ENCODE measurements at places on chromosomes 12 and 14.

GRCh38 chr14:50762001-50762930 is 68.7 kb downstream of the NIN start:
- H3K27me3 ChIP-seq, result no peaks in the 10 kb centered on the region
- no peak overlapping the region for H3K27ac ChIP-seq
- DNase-seq, result no peak

DNA sequence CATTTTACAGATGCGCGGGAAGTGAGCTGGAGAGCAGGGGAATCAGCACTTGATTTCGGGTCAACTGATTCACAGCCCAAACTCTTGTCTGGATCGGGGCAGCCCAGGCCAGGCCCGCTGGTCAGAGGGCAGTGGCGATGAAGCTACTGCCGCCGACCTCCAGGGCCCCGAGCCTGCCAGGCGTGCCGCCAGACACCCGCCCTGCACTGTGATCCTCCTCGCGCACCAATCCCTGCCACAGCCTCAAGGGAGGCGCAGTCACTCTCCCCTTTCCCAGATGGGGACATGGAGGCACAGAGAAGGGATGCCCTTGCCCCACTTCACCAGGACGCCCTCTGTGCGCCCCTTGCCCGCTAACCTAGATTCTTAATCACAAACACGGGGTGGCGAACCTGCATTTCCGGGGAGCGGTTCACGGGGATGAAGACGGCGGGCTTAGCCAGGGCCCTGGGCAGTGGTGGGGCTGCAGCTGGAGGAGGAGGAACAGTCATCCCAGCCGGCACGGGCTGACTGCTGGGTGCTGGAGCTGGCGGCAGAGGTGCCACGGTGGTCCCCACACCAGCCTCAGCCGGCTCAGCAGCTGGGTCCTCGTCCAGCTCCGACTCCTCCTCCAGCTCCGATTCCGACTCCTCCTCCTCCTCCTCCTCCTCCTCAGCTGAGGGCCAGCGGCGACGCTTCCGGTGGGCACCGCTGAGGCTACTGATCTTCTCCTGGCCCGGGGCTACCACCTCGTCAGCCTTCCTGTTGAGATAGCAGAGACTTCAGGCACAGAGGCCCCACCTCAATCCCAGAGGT is 8.6 kb downstream of the DHX37 start:
- no peak for DNase-seq
- H3K36me3 ChIP-seq, result peaks cover 70% of the 10 kb centered on the region
- no peaks in the 10 kb centered on the region for H3K27me3 ChIP-seq
- no peak overlapping the region for H3K27ac ChIP-seq
- no peaks in the 10 kb centered on the region for H3K4me1 ChIP-seq
- no peak overlapping the region for H3K4me3 ChIP-seq

GRCh38 chr12:105335856-105336255 is 5.4 kb downstream of the C12orf75 start:
- no peaks in the 10 kb centered on the region for H3K36me3 ChIP-seq
- no peak overlapping the region for H3K27ac ChIP-seq
- peaks cover 16% of the 10 kb centered on the region for H3K4me1 ChIP-seq
- no peak for DNase-seq

DNA sequence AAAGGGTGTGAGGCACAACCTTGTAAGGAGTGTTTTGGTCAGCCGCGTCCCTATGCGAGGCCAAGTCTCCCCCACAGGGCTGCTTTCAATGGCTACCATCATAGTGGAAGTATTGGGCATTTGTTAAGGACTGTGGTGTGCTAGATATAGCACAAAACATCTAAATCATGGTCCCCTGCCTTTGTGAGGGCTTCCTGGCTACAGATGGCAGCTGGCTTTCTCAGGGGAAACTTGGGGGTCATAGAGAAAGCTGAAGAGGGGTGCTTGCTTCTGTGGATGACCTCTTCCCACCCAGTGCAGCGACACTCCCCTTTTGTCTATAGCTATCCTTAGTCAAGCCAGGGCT is 315.8 kb downstream of the ZFP36L1 start:
- no peak overlapping the region for H3K27ac ChIP-seq
- no peaks in the 10 kb centered on the region for H3K36me3 ChIP-seq
- H3K4me3 ChIP-seq, result no peak overlapping the region

DNA sequence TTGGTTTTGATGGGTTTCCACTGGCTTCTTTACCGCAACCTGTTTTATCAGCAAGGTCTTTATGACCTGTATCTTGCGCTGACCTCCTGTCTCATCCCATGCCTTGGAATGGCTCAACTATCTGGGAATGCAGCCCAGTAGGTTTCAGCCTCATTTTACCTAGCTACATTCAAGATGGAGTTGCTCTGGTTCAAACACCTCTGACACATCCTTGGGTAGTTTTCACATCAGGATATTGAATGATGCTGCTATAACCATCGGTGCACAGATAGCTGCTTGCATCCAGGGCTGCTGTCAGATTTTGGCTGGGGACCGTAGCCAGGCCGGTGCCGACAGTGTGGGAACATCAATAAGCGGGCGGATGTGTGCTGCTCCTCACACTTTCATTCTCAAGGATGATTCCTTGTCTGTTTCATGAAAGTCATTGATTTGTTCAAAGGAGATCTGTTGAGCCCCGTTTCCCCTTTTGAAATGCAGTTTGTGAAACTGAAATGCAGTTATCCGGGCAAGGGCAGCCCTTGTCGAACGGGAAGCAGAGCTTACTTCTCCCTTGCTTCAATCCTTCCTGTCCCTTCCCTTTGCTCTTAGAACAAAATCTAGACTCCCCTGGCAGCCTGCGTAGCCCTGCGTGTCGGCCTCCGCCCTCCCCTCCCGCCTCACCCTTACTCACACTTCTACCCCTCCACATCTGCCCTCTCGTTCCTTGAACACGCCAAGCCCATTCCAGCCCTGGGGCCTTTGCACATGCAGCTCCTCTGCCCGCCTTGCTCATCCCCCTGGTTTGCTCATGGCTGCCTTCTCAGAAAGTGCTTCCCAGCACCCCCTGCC is 49.2 kb upstream of the NCOR2 start:
- no peaks in the 10 kb centered on the region for H3K36me3 ChIP-seq
- H3K4me1 ChIP-seq, result no peaks in the 10 kb centered on the region
- H3K27me3 ChIP-seq, result no peaks in the 10 kb centered on the region
- no peak for DNase-seq

DNA sequence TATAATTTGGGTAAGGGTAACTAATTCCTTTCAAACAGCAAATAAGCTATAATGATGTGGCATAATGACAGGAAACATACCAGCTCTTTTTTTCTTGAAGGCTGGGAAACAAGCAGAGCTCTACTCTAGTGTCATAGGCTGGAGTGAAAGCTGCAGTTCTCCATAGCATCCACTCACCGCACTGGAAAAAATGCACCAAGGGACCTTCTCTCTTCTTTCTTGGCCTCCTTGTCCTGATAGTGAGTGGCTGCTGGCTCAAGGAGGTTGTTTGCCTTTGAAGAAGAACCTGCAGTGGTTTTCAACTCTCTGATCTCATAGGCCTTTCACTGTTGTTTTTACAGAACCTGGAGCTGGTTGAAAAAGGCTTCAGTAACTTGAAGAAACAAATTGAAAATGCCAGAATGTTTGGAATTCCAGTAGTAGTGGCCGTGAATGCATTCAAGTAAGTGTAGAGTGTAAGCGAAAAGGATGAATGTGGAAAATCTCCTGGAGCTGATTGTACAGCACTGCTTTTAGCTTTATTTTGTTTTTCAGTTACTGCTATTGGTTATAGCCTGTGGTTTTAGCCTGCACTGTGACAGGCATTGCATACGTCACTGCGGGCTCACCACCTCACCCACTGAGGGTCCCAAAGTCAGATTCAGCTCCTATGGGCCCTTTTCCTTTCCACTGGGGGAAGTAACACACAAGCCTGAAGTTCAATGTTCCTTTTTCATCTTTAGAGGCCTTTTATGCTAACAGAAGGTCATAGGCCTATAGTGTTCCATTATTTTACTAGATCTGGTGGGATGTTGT is 17.2 kb upstream of the AKAP5 start:
- peaks cover 11% of the 10 kb centered on the region for H3K4me1 ChIP-seq
- DNase-seq, result no peak
- no peaks in the 10 kb centered on the region for H3K27me3 ChIP-seq
- no peak overlapping the region for H3K4me3 ChIP-seq
